ENCODE measurements at places on chromosomes 4 and X. TPM values are rescaled to one million over a fixed set of nuclear protein-coding genes. Genes with fewer than 3 reads are reported as not detected.

DNA sequence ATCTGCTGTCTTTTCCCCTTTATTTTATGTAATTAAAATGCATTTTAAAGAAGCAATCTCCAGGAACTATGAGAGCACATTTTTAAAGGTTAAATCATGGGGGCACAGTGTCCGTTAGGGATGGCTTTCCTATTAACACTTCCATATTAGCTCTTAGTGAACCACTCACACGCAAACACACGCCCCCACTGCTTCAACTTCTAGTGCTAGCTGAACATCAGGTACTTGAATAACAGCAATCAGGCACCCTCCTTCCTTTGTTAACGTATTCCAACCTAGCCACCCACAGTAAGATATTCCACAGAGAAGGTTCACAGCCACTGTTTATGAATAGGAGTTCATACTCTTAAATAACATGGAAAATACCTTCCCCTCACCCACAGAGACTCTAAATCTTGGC is 9.3 kb downstream of the TMEM255A start:
- DNase-seq, result no peak

DNA sequence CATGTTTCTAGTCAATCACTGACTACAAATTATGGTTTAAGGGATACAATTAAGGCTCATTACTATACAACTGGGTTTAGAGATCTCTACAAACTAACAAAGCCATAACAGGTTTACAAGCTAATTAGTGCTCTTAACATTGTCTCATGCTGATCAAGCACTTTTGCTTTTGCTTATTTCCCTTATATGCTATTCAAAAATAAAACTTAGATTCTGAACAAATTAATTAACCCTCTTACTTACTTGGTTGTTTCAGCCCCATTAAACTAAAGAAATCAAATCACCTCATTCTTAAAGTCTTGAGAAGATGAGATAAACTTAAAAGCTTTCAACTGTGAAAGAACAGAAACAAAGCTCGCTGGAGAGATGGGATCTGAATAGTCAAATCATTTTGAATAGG is 2024.5 kb upstream of the ADGRL3 start:
- DNase-seq, result no peak

GRCh38 chr4:88702782-88703181 is 5.2 kb upstream of the NAP1L5 start:
- no peak for DNase-seq

GRCh38 chr4:68368691-68369131 is 18.8 kb upstream of the YTHDC1 start:
- peak; percentile 22 for DNase-seq

GRCh38 chrX:12245650-12246645 is 107.7 kb downstream of the FRMPD4 start:
- peak; percentile 84 for DNase-seq

- DNase-seq, result no peak
Measured at GRCh38 chrX:94758130-94758529, 1084.1 kb downstream of the FAM133A start.

- peak; percentile 30 for DNase-seq
Measured at GRCh38 chr4:156638925-156639605, 332.5 kb downstream of the PDGFC start.

DNA sequence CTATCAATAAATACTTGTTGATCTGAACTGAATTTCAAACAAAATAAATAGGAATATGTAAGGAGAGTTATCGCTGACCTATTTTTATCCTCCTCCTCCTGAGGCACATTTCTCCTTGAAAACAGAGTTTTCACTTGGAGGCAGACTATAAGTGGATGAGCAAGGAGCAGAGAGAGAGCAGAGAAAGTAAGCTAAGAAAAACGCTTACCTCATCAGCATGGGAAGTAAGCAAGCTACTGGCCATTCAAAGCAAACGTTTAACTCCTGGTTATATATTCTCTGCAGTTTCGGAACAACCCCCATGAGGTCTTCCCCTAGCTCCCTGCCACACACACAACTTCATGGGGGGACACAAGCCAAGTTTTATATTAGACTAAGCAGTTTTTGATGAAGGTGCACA is 13.2 kb downstream of the ZDHHC9 start:
- no peak for DNase-seq

- DNase-seq, result peak; percentile 4
Measured at GRCh38 chrX:65451663-65452062, 82.9 kb downstream of the LAS1L start.

- DNase-seq, result peak; percentile 64
Measured at GRCh38 chr4:93384241-93384640, 444.3 kb upstream of the ATOH1 start.

DNA sequence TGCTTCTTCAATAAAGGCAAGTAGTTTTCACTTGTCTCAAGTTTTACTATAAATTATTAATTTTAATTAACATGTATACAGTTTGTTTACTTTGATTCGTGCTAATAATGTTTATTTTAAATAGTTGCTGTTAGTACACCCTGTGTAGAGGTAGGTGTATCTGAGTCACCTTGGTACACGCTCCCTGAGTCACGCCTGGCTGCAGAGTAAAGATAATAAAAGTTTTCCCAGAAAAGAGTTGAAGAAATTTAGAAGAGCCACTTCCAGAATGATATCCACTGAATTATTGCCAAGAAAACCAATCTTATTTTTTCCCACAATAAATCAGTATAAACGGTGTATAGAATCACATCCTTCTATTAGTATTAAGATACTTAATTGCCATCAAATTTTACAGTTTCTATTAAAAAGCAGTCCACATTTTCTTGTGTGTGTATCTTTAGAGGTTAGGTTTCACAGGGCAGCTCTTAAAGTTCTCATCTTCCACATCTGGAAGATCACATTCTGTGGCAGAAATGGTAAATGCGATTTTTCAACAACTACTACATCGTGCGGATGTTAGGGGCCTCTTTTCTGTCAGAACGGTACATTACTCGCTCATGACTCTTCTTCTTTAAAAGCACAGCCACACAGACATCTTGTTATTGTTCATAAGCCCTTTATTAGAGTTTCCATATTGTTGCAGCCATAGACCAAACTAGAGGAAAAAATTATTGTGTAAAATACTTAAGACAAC is 55.4 kb downstream of the HADH start:
- DNase-seq, result no peak

DNA sequence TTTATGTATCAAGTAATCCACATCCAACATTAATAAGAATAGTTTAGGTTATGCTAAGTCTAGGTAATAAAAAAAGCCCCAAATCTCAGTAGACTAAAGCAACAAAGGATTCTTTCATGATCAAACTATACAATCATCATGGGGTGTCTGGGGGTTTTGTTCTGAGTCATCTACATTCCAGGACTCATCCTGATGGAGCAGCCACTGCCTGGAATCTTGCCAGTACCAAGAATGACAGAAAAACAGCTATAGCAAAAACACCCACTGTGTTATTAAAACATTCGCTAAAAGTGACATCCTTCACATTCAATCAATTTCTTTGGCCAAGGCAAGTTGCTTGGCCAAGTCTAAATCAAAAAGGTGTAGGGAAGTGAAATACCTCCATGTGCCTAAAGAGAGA is 3.9 kb upstream of the ARHGEF38 start:
- peak; percentile 73 for DNase-seq

DNA sequence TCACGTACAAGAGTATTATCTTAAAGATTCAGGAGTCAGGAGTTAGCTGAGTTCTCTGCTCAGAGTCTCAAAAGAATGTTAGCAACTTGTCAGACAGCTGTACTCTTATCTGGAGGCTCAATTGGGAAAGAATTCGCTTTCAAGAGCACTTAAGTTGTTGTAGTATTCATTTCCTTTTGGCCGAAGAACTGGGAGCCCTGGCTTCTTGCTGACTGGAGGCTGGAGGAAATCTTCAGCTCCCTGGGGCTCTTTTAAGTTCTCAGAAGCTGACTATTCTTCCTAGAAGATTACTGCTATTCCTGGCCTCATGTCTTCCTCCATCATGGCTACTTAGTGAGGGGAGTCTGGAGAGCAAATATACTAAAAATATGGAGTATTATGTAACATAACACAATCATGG is 587.2 kb downstream of the EPHA5 start:
- no peak for DNase-seq

DNA sequence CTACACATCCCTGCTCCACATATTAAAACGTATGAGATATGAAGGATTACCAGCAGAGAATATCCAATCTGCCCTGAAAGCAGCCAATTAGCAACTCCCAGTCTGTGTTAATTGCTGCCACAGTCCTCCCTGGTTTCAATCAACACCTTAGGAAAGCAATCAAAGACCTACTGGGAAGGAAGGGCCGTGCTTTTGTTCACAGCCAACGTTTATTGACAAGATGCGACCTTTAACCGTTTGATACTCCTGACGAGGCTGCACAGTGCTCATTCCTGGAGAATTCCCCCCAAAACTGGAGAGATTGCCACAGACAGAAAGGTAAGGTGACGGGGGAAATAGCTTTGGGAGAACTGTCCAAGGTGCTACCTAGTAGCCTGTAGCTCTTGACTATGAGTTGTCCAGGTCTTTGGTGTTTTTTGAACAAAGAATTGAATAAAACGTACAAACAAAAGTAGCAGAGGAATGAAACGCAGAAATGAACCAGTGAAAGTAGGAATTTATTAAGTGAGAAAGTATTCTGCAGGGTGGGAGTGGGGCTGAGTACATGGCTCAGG is 596.5 kb downstream of the NLGN4X start:
- no peak for DNase-seq

DNA sequence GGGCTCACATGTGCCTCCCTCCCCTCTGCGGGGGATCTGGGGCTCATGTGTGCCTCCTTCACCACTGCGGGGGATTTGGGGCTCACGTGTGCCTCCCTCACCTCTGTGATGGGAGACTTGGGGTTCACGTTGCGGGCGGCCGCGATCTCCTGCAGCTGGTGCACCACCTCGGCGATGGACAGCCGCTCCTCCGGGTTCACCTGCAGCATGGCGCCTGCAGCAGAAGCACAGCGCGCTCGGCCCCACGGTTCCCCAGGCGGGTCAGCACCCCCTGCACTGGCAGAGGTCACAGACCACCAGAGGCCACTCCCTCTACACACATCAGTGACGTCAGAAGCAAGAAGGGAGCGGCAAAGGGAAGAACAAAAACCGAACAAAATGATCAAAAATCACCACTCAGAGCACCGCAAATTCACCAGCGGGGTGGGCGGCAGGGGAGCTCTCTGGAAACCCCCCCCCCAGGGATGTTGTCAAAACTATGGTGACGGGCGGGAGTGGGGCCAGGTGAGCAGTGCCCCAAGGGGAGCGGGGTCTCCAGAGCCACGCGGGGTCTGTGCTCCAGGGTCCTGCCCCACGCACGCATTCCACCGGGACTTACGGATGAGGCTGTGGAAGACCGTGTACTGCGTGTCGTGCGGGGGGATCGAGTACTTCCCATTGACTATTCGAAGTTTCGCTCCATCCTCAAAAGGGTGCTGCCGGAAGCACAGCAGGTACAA is 38.7 kb downstream of the GAK start:
- no peak for DNase-seq

DNA sequence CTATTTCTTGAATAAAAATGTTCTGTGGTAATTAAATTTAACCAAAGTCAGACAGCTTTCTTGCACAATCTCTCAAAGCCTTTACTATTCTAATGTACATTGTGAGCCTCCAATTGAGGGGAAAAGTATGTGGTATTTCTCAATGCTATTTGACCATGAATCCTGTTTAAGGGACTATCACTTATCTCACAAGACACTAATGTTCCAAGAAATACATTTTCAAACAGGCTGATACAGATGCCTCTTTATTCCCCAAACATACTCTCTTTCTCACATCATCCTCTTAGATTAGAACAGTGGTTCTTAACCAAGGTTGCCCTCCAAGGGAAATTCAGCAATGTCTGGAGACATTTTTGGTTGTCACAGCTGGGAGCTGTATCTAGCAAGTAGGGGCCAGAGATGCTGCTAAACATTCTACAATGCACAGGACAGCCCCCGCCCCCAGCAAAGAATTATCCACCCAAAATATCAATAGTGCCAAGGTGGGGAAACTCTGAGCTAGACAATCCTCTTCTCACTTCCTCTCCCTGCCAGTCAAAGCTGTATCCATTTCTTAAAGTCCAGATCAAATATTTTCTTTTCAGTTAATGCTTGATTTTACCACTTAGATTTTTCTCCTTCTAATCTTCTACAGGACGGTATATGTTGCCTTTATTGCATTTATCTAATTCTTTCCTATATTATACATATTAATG is 129.2 kb upstream of the TRIM2 start:
- no peak for DNase-seq

- no peak for DNase-seq
Measured at GRCh38 chrX:118355225-118355920, 9.5 kb downstream of the WDR44 start.

- no peak for DNase-seq
Measured at GRCh38 chrX:96579252-96579651, 105.4 kb upstream of the DIAPH2 start.

DNA sequence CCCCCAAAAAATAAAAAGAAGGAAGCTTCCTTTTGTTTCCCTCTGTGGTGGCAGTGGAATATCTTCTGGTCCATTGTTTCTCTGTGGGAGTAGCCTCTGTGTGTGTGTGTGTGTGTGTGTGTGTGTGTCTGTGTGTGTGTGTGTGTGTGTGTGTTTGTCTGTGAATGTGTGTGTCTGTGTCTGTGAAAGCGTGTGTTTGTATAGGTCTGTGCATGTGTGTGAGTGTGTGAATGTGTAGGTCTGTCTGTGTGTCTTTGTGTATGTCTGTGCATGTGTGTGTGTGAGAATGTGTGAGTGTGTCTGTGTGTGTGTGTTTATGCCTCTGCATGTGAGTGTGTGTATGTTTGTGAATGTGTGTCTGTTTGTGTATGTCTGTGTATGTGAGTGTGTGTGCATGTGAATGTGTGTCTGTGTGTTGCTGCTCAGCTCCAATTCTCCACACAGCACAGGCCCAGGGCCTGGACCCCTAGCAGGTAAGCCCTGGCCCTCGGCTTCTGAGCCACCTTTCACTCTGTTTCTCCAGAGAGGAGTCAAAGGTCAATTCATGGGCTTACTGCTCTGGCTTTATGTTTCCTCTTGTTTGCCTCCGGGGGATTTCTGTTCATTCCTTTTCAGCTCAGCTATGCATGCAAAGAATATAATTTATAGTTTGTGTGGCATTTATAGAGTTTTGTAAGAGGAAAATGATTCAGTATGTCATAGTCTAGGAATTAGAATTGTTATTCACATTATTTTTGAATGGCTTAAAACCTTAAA is 89.8 kb downstream of the UCHL1 start:
- peak; percentile 50 for DNase-seq

- no peak for DNase-seq
Measured at GRCh38 chr4:137711502-137711901, 179.2 kb upstream of the PCDH18 start.

CXCL5 gene
- total RNA-seq, result not detected

GPRASP1 gene
- 0.29 TPM for total RNA-seq

AMER1 gene
- 2.8 TPM for total RNA-seq

OPHN1 gene
- 2.7 TPM for total RNA-seq

DGKK gene
- not detected for total RNA-seq

PDE5A gene
- 7.0 TPM for total RNA-seq

SRPX gene
- total RNA-seq, result 71.2 TPM

NRK gene
- not detected for total RNA-seq

FGA gene
- not detected for total RNA-seq

CRMP1 gene
- 51.5 TPM for total RNA-seq

LEF1 gene
- total RNA-seq, result 4.7 TPM

SMPX gene
- total RNA-seq, result not detected

G3BP2 gene
- 97.5 TPM for total RNA-seq
